ENCODE measurements at places on chromosomes 6 and 20.

- no peak for DNase-seq
Observed at GRCh38 chr6:116059713-116060571, 749 bp downstream of the FRK start.

DNA sequence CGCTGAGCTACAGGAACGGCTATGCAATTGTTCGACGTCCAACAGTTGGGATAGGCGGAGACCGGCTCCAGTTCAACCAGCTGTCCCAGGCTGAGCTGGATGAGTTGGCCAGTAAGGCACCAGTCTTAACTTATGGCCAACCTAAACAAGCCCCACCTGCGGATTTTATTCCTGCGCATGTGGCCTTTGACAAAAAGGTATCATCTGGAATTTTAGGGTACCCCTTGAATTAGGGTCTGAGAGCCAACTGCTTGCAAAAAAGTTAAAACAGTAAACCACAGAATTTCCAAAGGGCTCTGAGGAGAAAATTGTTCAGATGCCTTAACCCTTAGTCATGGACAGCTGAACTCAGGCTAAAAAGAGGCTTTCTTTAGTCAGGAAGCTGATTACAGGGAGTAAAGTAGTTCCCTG, 3.8 kb downstream of the EFHC1 start:
- no peak for DNase-seq

DNA sequence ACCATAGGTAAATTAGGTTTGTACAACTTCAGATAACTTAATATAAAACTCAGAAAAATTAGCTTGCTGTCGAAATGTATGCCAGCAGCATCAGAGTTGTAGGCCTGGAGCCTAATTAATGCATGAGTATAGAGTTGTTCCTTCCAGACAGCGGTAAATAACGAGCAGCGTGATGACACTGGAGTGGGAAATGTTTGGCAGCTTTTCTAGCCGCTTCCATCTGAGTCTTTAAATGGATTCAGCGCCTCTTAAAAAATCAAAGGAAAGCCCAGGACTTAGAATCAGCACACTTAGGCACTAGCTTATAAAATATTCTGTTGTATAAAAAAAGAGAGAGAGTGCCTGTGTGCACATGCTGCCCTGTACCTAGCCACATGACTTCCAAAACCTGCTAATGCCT, 43.7 kb upstream of the SYNJ2 start:
- no peak for DNase-seq

GRCh38 chr6:13397359-13398068, 69.2 kb upstream of the TBC1D7 start:
- DNase-seq: no peak

- DNase-seq: no peak
Observed at GRCh38 chr6:80503660-80504059, 397.2 kb downstream of the BCKDHB start.

DNA sequence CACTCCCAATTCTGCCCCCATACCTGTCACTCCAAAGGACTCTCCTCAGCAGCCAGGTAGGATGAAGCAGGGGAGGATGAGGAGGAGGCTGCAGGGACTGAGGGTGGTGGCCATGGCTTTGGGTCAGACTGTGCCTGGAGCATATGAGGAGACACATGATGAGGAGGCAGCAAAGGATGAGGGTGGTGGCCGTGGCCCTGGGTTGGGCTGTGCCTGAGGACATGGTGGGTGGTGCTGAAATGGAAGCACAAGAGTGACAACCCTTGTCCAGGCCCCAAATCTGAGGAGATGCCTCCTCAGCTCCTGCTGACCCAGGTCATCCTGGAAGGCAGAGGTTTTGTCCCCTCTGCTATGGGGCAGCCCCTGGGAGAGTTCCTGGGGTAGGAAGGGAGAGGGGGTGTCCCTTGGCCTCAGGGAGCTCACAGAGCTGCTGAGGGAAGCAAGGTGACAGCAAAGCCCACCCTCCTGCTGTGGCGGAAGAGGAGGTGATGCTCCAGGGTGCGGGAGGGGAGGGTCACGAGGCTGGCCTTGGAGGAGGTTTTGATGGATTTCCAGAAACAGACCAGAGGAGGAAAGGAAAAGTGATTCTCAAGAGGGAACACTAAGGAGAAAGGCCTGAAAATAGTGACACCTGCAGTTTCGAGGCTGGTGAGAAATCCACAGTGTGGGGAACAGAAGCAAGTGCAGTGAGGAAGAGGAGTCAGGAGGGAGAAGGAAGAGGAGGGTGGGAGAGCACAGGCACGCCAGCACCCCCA, 4.6 kb downstream of the RAET1G start:
- no peak for DNase-seq

GRCh38 chr6:163490826-163491577, 76.5 kb downstream of the QKI start:
- no peak for DNase-seq

GRCh38 chr20:19185083-19185482, 27.4 kb upstream of the SLC24A3 start:
- DNase-seq: no peak

DNA sequence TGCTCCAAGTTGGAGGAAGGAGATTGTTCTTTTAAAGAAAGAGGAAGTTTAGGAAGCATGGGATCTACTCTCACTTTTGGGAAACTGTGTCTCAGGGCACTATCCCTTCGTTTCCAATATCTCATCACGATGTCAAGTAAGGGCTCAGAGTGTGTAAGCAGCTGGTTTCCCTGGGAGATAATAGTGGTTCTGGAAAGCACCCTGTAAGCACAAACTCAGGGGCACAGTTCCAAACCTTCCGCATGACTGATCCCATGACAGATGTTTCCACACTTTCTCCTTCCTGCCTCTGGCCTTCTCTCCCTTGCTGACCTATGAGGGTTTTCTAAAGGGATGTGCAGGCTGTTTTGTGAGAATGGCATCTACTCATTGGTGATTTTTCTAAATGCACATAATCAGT, 33.9 kb downstream of the ADTRP start:
- no peak for DNase-seq

DNA sequence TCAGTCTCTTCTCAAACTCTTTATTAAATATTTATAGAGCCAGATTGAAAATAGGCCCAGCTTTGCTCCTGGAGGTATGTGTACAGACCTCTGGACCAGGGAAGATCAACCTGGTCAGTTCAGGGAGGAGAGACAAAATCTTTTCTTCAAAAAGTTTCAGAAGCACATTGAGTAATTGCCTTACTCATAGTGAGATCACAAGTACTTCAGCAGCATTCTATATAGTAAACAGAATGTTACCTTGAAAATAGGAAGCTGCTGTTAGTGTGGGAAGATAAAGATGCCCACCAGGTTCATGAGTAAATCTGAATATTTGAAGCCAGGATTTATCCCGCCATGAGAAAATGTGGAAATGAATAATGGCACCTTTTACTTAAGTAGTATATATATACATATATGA, 665.9 kb upstream of the CITED2 start:
- DNase-seq: no peak

DNA sequence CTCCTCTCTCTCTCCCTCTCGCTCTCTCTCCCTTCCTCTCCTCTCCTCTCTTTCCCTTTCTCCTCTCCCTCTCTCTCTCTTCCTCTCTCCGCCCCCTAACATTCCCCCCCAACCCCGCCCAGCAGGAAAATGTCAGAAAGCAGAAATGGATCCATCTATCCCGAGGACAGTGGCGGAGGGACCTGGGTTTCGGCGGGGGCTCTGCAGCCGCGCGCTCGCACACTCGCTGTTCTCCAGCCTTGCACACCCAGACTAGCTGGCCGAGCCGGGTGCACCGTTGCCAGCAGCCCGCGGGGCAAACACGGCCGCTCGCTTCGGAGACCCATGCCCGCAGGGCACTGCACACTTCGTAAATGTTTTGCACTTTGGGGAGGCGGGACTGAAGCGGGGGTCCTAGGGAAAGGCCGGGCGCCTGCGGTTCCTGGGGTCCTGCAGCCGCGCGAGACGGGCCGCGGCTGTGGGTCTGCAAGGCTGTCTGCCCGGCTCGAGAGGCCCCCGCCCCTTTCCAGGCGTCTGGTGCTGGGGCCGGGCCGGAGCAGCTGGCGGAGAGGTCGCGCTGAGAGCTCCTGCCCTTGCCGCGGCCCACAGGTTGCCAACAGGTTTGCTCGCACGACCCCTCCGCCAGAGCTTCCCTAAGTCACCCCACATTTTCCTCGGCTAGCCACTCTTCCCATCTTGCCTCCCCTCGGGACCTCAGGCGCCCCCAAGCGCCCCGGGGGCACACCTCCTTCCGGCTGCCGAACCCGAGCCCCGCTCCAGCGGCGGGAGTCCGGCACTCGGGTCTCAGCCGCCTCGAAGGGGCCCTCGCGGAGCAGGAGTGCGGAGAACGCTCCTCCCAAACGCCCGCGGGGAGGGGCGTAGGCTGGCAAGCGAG, 818 bp upstream of the MDGA1 start:
- DNase-seq: no peak

Measured in anterior cingulate cortex (tissue), 58 donors.